Psoas muscle (tissue), 8 donors: ENCODE measurements at places on chromosomes 16 and 17. TPM values are rescaled to one million over a fixed set of nuclear protein-coding genes. Genes with fewer than 3 reads are reported as not detected.

DNA sequence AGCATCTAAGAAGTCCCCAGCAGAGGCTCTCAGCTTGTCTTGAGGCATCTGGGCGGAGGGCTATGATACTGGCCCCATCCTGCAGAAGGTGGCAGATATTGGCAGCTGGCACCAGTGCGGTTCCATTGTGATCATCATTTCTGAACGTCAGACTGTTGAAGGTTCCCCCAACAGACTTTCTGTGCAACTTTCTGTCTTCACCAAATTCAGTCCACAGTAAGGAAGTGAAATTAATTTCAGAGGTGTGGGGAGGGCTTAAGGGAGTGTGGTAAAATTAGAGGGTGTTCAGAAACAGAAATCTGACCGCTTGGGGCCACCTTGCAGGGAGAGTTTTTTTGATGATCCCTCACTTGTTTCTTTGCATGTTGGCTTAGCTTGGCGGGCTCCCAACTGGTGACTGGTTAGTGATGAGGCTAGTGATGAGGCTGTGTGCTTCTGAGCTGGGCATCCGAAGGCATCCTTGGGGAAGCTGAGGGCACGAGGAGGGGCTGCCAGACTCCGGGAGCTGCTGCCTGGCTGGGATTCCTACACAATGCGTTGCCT, at the start of gene CIITA:
TSS of gene CIITA (plus strand) at position 404 of the 543 bp plus-strand sequence. CDS start at position 533, 129 bp downstream.
- H3K27me3 ChIP-seq = peaks cover 23% of the 10 kb centered on the region
- no peak within 1 kb of the TSS for H3K27ac ChIP-seq
- DNase-seq = peak; percentile 76

- H3K27me3 ChIP-seq = no peaks in the 10 kb centered on the region
- peak overlapping the region; percentile 98 for H3K27ac ChIP-seq
- peaks cover 54% of the 10 kb centered on the region for H3K4me1 ChIP-seq
- peak; percentile 60 for DNase-seq
- H3K4me3 ChIP-seq = peak overlapping the region; percentile 98
Measured at GRCh38 chr16:2008631-2009163, 924 bp downstream of the ZNF598 start.

The KRTAP2-1 gene
- polyA plus RNA-seq = not detected

DNA sequence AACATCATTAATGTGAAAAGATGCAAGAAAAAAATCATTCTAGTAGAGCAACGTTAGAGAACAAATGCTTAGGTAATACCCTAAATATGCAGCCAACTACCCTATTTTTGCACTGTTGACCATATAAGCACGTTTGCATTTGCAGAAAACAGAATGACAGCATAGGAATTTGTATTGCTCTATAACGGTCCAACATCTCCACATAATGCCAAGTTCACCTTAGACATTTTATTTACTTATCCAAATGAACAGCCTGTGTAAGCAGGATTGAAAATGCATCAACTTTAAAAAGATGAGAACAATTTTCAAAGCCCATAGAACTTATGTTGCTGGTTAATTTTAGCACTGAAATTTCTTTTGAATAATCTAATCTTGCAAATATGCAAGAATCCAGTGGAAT, 19.1 kb upstream of the RSL1D1 start:
- no peak overlapping the region for H3K27ac ChIP-seq
- no peak for DNase-seq
- no peak overlapping the region for H3K4me3 ChIP-seq
- H3K27me3 ChIP-seq = no peaks in the 10 kb centered on the region
- H3K4me1 ChIP-seq = peaks cover 25% of the 10 kb centered on the region

GRCh38 chr16:87206646-87207451, 110.3 kb downstream of the C16orf95 start:
- no peak for DNase-seq
- no peaks in the 10 kb centered on the region for H3K27me3 ChIP-seq
- H3K4me1 ChIP-seq = no peaks in the 10 kb centered on the region
- no peak overlapping the region for H3K4me3 ChIP-seq

GRCh38 chr17:59219992-59220327, 351 bp upstream of the GDPD1 start:
- H3K4me3 ChIP-seq = peak overlapping the region; percentile 94
- H3K27me3 ChIP-seq = no peaks in the 10 kb centered on the region
- H3K4me1 ChIP-seq = no peaks in the 10 kb centered on the region
- peaks cover 10% of the 10 kb centered on the region for H3K36me3 ChIP-seq

The MYLK3 gene
- polyA plus RNA-seq = 6.8 TPM

The MYH2 gene
- 306 TPM for polyA plus RNA-seq

DNA sequence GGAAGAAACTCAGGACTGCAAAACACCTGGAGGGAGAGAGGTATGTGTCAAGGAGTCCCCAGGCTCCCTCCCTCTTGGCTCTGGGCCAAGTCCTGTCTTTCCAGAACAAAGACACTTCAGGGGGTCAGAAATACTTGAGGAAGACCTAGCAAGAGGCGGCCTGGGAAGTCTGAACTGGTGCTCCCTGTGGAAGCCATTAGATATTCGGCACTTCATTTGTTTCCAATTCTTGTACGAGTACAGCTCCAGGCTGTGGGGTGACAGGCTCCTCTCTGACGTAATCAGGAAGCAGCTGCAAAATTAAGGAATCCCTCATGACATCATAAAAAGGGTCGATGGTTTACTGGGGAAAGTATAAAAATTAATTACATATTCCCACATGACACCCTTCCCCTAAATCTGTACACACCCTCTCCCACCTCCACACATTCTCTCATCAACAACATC, 108.7 kb downstream of the SMG6 start:
- no peak for DNase-seq
- peaks cover 33% of the 10 kb centered on the region for H3K4me1 ChIP-seq
- H3K27ac ChIP-seq = no peak overlapping the region
- no peak overlapping the region for H3K4me3 ChIP-seq
- no peaks in the 10 kb centered on the region for H3K36me3 ChIP-seq

GRCh38 chr16:28260193-28260592, 32.1 kb upstream of the SBK1 start:
- no peaks in the 10 kb centered on the region for H3K36me3 ChIP-seq
- peak overlapping the region; percentile 73 for H3K4me3 ChIP-seq
- peaks cover 34% of the 10 kb centered on the region for H3K4me1 ChIP-seq
- H3K27ac ChIP-seq = peak overlapping the region; percentile 91
- no peaks in the 10 kb centered on the region for H3K27me3 ChIP-seq

DNA sequence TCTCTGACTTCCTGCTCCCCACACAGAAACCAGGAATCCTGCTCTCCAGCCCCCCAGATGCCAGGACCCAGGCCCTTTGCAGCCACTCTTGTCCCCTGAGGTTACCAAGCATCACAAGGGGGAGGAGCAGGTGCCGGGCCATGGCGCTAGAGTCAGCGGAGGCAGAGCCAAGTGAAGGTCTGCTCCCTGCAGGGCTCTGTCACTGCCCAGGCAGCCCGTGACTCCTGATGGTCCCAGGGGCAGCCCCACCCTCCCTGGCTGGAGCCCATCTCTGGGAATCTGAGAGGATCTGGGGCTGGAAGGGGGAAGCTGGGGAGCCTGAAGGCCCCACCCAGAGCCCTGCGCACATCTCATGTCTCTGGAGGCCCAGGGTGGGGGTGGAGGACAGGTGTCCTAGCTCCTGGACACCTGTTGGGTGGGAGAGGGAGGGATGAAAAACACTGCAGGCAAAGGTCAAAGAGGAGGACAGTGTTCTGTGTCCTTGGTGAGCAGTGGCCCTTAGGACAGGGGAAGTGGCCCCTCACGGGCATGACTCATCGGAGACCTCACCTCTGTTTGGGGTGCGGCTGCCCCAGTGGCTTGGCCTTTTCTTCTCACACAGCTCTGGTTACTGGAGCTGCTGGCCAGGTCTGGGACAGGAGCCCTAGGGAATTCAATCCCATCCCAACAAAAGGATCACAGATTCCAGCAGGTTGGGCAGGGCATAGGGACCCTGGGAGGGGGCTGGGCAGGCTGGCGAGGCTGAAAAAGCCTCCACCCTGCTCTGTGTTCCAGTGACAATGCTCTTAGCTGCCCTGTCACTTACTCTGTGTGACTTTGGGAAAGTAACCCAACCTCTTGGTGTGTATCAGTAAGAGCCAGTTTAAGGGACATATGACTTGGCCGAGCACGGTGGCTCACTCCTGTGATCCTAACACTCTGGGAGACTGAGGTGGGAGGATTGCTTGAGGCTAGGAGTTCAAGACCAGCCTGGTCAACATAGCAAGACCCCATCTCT, at the start of gene PRSS36:
TSS of gene PRSS36 (minus strand) at position 173 of the 997 bp plus-strand sequence. CDS start at position 142, 31 bp downstream.
- no peaks in the 10 kb centered on the region for H3K36me3 ChIP-seq
- no peak within 1 kb of the TSS for H3K27ac ChIP-seq
- no peak for DNase-seq

The TNP2 gene
- polyA plus RNA-seq = not detected

DNA sequence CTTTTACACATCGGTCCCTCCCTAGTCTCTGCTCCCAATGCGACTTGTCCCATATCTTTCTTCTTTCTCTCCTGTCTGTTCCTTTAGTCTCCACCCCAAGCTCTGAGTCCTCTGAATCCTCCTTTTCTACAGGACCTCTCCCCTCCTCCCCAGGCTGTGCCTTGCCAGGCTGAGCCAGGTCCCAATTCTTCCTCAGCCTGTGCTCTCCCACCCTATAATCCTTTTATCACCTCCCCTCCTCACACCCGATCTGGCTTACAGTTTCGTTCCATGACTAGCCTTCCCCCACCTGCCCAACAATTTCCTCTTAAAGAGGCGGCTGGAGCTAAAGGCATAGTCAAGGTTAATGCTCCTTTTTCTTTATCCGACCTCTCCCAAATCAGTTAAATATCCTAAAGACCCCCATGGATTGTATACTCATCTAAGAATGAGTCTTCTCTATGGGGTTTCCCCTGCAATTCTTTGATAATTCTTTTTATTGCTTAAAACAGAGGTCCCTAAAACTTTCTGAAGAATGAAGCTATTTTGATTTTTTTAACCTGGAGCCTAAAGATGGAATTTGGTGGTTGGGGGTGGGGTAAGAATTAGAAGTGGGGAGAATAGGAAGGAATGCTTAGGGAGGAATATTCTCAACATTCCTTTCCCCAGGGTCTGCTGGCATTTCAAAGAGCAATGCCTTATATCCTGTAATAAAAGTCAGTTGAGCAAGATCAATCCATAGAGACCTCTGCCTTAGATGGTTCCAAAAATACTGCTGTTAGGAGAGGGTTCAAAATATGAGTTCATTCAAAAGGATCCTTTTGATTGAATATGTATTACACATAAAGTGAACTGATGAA, 102.8 kb downstream of the MYO1D start:
- no peaks in the 10 kb centered on the region for H3K36me3 ChIP-seq
- H3K27ac ChIP-seq = no peak overlapping the region
- no peak for DNase-seq
- H3K4me3 ChIP-seq = no peak overlapping the region
- H3K27me3 ChIP-seq = no peaks in the 10 kb centered on the region

DNA sequence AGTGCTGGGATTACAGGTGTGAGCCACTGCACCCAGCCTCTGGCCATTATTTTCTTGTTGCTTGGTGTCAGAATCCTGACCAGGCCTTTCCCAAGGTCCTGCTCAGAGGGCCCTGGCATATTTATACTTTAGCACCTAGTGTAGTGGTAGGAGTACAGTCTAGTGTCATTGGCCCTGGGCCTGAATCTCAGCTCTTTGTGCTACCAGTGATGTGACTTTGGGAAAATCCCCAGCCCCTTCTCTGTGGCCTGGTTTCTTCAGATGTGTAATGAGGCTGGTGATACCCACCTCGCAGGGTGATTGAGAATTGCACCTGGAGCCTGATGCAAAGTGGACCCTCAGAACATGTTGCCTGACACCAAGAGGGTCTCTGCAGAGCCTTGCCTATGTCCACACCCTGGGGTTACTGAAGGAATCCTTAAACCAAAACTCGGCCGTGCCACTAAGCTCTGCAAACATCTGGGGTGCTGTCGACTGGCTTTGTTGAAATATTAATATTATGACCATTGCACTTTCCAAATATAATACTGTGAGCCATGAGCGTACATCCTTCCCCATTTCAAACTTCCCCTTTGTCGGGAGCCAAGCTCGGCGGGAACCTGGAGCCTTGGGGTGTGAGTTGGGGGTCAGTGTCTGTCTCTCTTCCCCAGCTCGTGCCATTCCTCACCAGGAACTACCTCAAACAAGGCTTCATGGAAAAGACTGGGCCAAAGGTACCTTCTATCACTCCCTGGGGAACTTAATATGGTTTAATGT, 18.0 kb upstream of the RNF135 start:
- H3K4me3 ChIP-seq = no peak overlapping the region
- H3K4me1 ChIP-seq = no peaks in the 10 kb centered on the region
- DNase-seq = peak; percentile 36
- no peak overlapping the region for H3K27ac ChIP-seq
- H3K36me3 ChIP-seq = no peaks in the 10 kb centered on the region
- H3K27me3 ChIP-seq = no peaks in the 10 kb centered on the region

DNA sequence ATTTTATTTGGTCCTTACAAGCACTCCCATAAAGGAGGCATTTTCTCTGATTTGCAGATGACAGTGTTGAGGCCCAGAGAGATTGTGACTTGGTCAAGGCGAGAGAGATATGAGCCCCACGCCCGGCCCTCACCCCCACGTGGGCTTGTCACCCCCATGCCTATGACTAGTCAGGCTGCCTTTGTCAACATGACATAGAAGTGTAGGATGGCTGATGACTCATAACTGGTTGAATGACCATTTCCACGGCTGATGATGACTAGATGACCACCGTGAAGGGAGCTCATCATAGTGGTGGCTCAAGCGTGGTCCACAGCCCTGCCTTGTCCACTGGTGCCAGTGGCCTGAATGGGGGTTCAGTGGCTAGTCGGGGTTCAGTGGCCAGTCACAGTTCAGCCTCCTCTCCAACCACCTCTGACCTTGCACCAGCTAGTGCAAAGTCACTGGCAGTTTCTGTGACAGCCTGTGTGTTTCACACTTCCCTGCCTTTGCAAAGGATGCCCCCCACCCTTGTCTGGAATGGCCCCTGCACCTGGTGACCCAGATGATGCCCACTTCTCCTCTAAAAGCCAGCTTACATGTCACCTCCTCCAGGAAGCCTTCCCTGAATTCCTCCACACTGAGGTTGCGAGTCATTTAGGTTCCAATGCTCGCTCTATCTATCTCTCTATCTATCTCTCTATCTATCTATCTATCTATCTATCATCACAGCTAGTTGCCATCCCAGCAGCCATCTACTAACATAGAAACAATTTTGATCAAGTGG, 3.8 kb upstream of the WSCD1 start:
- no peak overlapping the region for H3K27ac ChIP-seq
- no peak overlapping the region for H3K4me3 ChIP-seq
- DNase-seq = peak; percentile 11
- no peaks in the 10 kb centered on the region for H3K4me1 ChIP-seq
- H3K27me3 ChIP-seq = peaks cover 12% of the 10 kb centered on the region

The TBC1D3G gene
- 2.8 TPM for polyA plus RNA-seq

The CDH11 gene
- polyA plus RNA-seq = 0.33 TPM

DNA sequence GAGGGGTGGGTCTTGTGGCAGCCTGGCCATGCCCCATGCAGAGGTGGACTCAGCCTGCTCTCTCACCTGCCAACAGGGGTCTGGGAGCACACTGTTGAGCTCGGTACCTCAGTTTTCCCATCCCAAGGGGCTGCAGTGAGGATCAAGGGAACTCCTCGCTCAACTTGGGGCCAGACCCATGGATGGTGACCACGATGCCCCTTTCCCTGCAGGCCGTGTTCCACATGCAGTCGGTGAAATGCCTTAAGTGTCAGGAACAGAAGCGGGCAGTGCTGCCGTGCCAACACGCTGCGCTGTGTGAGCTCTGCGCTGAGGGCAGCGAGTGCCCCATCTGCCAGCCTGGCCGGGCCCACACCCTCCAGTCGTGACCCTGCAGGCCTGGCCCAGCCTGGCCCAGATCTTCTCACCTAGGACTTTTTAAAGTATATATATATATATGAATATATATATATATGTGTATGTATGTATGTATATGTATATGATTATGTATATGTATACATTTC, 20.1 kb downstream of the UNC13D start:
- no peak overlapping the region for H3K27ac ChIP-seq
- peaks cover 9% of the 10 kb centered on the region for H3K4me1 ChIP-seq
- no peak overlapping the region for H3K4me3 ChIP-seq
- no peak for DNase-seq
